ENCODE measurements at places on chromosomes 6 and 20. TPM values are rescaled to one million over a fixed set of nuclear protein-coding genes. Genes with fewer than 3 reads are reported as not detected.

IL17A gene
- total RNA-seq: not detected

OSTM1 gene
- total RNA-seq: 59.1 TPM

SOBP gene
- total RNA-seq: 42.0 TPM

SAPCD1 gene
- 2.1 TPM for total RNA-seq

PROKR2 gene
- 4.8 TPM for total RNA-seq

DEFB113 gene
- not detected for total RNA-seq

PTCRA gene
- not detected for total RNA-seq

OR12D3 gene
- total RNA-seq: not detected

LY6G6C gene
- not detected for total RNA-seq

LPIN3 gene
- total RNA-seq: 1.4 TPM

TRIM26 gene
- 21.7 TPM for total RNA-seq

ZC3H12D gene
- total RNA-seq: 0.92 TPM

CTAGE9 gene
- total RNA-seq: not detected

FGD2 gene
- 3.2 TPM for total RNA-seq

SEMG1 gene
- total RNA-seq: not detected

CYP21A2 gene
- 0.23 TPM for total RNA-seq

HLA-DMB gene
- total RNA-seq: 2.3 TPM

PRDM13 gene
- total RNA-seq: 0.46 TPM

CD83 gene
- total RNA-seq: 32.5 TPM

CRISP3 gene
- total RNA-seq: not detected

GHRH gene
- total RNA-seq: 2.3 TPM

TMX4 gene
- 90.9 TPM for total RNA-seq

CENPQ gene
- 8.1 TPM for total RNA-seq

ULBP2 gene
- 2.1 TPM for total RNA-seq

ID4 gene
- total RNA-seq: 309 TPM

SLC17A9 gene
- 0.23 TPM for total RNA-seq

Data from diencephalon (tissue), 1 donor.